HT1080 (cell line): ENCODE measurements at places on chromosomes 6 and 20. TPM values are rescaled to one million over a fixed set of nuclear protein-coding genes. Genes with fewer than 3 reads are reported as not detected.

- no peak for DNase-seq
These were observed 18.2 kb downstream of the DSE start for GRCh38 chr6:116388924-116389323.

DNA sequence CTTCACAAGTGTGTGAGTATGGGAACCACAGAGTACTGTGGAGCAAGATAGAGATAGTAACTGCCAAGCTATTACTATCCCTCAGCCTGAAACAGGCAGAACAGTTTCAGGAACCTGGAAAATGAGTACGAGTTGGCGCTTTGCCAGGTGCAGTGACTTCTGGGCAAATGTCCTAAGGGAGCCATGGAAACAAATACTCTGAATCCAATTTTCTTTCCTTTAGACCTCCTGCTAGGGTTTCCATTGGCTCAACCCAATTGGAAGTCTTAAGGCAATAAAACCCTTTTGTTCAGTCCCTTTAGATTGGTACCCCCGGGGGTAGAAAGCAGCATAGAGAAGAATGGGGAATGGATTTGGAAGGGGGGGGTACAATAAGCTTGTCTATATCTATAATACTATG is 205.0 kb upstream of the EPHA7 start:
- DNase-seq: no peak

DNA sequence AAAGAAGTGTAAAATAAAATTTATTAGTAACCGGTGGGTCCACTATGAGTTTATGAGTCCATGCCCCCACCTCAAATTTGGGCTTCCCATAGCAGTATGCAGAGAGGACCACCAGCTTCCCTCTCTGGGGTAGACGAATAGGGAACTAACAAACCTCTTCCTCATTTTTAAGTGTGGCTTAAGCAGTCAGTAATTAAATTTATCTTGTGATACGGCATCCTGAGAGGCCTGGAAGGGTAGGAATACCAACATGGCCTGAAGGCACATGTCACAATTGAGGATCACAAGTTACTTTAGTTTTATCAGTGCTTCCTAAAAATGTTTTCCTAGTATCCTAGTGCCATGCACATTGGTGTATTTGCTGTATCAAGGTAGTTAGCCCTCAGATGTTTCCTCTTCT is 239.9 kb downstream of the HIVEP2 start:
- no peak for DNase-seq

- no peak for DNase-seq
These were observed 2.3 kb upstream of the ME1 start for GRCh38 chr6:83433177-83433576.

GRCh38 chr6:75204959-75205775 is 686 bp downstream of the COL12A1 start:
- peak; percentile 66 for DNase-seq

- no peak for DNase-seq
These were observed 19.8 kb downstream of the IBTK start for GRCh38 chr6:82227770-82228169.

- no peak for DNase-seq
These were observed 33.4 kb downstream of the BMP6 start for GRCh38 chr6:7759320-7759719.

RBL1 gene
- 14.4 and 24.1 TPM in 2 replicates for total RNA-seq

LY6G5B gene
- 0.88 and 2.6 TPM in 2 replicates for total RNA-seq

GSTA3 gene
- not detected in 2 replicates for total RNA-seq

TNXB gene
- total RNA-seq: 0.10 and 0.37 TPM in 2 replicates

SMPDL3A gene
- total RNA-seq: 6.1 and 8.4 TPM in 2 replicates

C6orf58 gene
- 0.10 TPM in 1 of 2 replicates, not detected in the other for total RNA-seq

SAMD5 gene
- total RNA-seq: 1.3 and 1.9 TPM in 2 replicates
